IPS DF 6.9 (cell line): ENCODE measurements at places on chromosomes 3 and 15.

GRCh38 chr15:87826119-87826747, 430.3 kb downstream of the NTRK3 start:
- no peak for DNase-seq

DNA sequence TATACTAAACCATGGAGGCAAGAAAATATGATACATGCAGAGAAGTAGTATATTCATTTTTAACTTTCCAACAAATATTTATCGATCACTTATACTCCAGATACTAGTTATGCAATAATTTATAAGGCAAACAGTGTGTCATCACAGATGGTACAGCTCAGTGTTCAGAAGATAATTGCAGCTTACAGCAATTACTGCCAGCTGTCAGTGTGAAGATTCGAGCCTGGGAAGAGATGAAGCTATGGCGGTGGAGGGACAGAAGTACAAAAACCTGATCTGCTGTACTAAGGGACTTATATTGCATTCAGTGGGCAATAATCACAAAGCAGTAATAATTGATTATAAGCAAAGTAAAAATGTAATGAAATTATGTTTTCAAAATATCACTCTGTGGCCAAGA, 170.6 kb upstream of the EPHA3 start:
- no peak for DNase-seq

DNA sequence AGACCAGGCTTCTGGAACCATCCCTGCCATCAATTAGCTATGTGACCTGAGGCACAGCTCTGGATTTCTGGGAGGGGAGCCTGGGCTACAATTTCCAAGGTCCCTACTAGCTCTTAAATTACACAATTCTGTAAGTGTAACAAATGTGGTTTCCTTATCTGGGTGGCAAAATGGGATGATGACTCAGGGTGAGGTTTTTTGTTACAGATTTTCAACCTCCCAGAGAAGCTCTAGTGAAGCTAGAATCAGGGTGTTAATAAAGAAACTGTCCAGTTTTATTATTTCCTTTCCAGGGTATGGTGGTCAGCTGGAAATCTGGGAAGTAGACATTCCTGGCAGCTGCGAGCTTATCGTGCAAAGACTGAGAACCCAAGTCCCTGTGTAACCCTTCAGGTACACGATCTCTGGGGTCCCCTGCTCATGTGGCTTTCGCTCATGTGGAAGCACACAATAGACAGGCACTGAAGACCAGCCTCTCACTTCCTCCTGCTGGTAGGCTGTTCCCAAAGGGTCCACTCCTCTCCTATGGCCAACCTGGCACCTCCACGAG, 7.3 kb downstream of the RAB27A start:
- DNase-seq = no peak

DNA sequence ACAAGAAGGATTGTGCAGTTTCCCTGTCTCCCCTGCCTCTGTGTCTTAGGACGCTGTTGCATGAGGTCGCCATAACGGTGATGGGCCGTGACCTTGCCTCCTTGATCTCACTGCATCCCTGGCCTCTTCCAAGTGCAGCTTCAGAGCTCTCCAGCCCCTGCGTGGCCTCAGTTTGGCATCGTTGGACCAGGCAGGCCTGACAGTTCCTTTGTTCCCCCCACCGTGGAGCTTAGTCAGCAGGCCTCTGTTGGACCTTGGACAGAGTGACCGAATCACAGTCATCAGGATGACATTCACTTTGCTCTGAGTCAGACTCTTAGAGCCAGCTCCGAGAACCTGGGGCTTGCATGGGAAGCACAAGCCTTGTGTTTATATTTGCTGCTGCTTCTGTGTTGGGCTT, 139.4 kb downstream of the OPA1 start:
- no peak for DNase-seq

- DNase-seq = no peak
Observed at GRCh38 chr3:33062866-33063265, 34.1 kb downstream of the GLB1 start.

GRCh38 chr3:184371570-184372018, 6.4 kb downstream of the THPO start:
- DNase-seq = no peak

GRCh38 chr3:14146381-14147065, 21.7 kb downstream of the TMEM43 start:
- no peak for DNase-seq

DNA sequence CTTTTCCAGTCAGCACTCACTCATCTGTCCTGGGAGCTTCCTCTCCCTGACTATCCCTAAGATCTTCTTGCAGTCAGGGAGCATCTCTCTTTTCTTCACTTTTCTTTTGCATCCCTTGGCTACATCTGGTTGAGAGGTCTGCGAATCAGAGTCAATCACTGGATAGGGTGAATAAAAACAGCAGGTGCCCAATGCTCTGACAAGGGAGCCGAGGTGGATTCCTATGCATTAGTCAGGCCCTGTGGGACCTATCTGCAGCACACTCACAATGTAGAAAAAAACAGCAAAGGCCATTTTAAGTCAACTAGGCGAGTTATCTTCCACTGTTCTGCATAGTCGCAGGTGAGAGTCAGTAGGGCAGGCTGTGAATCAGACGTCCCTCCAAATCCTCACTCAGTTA, 35.5 kb downstream of the DZIP1L start:
- DNase-seq = no peak

DNA sequence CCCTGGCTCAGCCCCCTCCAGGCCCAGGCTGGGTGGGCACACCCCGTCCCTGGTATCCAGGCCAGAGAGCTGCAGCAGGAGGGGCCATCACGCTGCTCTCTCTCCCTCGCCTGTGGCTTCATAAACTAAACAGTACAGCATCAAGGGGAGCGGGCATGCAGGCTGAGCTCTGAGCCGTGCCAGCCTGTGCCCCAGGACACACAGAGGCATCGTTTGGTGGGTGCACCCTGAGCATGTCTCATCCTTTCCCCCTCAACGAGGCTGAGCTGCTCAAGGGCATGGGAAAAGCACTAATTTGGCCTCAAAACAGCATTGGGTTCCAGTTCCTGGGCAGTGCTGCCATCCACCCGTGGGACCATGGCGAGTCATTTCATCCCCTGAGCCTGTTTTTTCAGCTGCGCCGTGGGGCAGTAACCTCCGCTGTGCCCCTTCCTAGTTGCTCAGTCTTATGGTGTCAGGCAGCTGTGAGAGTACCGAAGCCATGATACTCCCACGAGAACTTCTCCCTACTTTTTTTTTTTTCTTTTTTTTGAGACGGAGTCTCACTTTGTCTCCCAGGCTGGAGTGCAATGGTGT, 79.6 kb downstream of the CPN2 start:
- no peak for DNase-seq
